Prostate gland (tissue), 2 donors: ENCODE measurements at places on chromosomes 4 and X. TPM values are rescaled to one million over a fixed set of nuclear protein-coding genes. Genes with fewer than 3 reads are reported as not detected.

- DNase-seq = no peak
Measured at GRCh38 chr4:78332976-78333375, 218.6 kb upstream of the ANXA3 start.

DNA sequence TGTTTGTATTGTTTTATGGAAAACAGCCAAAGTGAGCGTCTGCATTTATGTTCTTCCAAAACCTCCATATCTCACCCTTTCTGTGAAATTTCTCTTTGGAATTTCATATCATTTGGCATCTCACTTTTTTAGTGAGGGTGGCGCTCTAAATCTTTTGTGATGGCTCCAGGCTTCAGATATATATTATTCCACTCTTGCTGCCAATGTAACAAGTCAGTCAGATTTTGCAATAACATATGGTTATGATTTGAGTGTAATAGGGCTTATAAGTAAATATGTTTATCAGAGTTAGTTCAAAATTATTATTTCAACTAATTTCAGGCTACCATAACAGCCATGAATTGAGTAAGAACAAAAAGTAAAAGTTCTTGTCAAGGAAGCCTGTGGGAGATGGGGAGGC is 314.7 kb downstream of the PDGFC start:
- no peak for DNase-seq

- no peak for DNase-seq
Measured at GRCh38 chr4:39118034-39118658, 56.1 kb downstream of the KLHL5 start.

DNA sequence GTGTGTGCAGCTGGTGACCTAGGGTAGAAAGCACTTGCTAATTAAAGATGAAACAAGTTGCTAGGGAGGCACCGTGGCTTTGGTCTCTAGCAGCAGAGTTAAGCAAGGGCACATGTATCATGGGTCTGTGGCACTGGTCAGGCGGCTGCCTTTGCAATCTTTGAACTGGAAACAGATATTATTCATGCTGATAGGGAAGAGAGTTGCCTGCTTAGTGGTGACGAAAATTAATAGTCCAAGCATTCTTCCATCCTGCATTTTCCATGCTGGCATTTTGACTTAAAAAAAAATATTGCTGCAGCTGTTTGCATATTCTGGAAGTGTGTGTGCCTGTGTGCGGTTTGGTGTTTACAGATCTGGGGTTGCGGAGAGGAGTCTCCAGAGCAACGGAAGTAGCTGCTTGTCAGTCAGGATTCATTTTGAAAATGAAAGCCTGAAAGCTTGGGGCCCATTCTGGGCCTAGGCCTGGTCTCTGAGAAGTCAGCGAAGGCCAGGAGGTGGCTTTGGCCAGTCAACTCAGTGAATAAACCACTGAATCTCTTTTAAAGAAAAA is 2.3 kb upstream of the SOWAHD start:
- DNase-seq = no peak

DNA sequence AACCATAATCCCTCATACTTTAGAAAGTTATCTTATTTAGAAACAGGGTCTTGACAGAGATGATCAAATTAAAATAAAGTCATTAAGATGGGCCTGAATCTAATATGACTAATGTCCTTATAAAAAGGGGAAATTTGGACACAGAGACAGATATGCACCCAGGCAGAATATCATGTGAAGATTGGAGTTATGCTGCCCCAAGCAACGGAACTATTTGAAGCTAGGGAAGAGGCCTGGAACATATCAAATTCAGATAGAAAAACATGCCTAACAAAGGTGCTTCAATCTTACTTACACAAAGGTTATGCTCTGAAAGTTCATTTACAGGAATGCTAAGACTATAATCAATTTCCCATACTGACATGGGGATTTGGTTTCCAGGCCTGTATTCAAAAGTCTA is 112.7 kb upstream of the NAP1L5 start:
- DNase-seq = no peak

DNA sequence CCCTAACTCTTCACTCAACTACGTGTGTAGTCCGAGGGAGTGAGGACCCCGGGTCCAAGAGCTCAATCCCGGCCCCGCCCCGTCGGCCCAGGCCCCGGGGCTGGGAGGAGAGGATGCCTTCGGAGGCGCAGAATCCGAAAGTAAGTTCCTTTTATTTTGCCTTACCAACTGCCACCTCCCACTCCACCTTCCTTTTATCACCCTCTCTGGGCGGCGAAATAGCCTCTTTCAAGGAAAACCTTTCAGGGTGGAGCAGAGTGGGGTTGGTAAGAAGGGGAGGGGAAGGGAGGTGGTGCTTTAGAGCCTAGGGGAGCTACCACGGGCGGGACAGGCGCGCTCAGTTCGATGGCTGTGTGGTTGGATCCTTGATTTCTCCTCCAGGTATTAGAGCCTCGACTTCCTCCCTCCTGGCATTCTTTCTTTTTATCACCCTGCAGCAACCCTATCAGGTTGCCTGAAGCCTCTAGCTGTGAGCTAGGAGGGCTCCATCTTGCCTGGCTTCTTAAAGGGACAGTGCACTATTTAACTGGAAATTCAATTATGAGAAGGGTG is 191.2 kb downstream of the RRAGB start:
- peak; percentile 4 for DNase-seq

DNA sequence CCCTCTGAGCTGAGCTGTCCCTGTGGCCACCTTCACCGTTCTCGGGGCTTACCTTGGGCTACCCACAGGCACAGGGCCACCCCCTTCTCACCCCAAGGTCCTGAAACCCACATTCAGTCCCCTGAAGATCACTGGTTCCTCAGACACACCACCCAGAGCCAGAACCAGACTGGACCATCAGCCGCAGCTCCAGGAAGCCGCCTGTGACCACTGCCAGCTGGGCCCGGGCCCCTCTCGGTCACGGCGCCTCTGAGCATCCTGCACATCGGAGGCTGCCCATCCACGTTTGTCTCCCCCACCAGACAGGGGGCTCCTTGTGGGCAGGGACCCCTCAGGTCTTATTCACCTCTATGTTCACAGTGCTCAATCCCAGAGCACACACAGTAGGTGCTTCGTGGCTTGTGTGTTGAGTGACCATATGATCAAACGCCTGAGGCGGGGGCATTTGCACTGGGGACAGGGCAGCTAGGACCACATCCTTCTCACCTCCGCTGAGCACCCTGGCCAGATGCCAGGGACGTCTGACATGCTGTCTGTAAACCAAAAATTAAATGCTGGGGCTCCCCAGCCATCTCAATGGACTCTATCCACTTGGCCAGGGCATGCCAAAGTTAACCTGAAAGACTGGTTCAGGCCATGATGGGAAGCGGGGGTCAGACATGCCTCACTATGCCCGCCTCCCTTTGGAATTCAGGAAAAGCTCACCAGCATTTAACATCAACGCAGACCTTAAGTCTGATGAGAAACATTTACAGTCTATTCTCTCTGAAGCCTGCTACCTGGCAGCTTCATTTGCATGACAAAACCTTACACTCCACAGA is 109.4 kb upstream of the AFAP1 start:
- peak; percentile 14 for DNase-seq

- DNase-seq = no peak
Measured at GRCh38 chrX:134653835-134654234, 4.4 kb downstream of the PLAC1 start.

DNA sequence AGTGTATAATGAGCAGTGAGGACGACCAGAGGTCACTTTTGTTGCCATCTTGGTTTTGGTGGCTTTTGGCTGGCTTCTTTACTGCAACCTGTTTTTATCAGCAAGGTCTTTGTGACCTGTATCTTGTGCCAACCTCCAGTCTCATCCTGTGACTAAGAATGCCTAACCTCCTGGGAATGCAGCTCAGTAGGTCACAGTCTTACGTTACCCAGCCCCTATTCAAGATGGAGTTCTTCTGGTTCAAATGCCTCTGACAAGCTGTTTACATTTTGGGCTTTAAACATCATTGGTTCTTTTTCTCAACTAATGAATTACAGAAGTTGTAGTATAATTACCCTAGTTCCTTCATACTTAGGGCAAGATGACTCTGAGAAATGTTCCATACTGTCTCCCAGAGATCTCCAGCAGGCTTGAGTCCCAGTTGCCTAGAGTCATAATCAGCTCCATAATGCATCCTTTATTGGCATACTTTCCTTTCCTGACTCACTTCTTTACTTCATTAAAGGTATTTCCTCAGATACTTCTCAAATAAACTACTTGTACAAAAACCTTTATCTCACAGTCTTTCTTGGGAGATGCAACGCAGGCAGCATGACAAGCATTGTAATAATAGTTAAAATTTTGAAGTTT is 136.5 kb downstream of the KDM6A start:
- DNase-seq = no peak

DNA sequence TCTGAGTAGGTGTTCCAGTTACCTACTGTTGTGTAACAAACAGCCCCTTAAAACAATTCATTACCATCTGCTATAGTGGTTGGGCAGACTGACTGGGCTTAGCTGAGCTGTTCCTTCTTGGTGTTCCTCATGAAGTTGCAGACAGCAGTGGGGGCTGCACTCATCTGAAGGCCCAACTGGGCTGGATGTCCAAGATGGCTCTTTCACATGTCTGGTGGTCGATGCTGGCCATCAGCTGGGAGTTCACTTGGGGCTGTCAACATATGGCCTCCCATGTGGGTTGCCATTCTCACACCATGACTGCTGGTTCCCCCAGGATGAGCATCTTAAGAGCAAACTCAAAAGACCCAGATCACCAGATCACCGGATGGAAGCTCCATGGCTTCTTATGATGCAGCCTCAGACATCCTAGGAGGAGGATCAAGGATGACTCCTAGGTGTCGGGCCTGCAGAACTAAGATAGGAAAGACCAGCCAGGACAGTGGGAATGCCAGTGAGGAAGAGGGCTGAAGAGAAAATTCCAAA is 34.3 kb upstream of the PPP2R2C start:
- DNase-seq = no peak

- DNase-seq = no peak
Measured at GRCh38 chrX:53622431-53622830, 64.1 kb downstream of the HUWE1 start.

- DNase-seq = no peak
Measured at GRCh38 chrX:2902841-2903240, 26.3 kb downstream of the ARSD start.

DNA sequence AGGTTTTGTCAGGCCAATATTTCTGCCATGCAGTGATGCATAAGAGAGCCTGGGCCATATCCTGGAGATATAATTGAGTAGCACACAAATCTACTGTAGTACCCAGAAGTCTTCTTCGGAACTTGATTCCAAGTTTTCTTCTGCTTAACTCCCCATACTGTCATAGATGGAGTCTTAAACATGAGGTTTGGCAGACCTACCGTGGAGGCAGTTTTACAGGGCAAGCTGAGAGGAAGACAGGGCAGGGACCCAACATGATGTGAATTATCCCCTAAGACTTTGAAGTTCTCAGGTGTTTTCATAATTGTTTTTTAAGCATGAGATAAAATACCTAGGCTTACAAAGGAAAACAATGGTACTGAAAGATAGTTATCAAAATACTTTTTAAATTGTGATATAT is 18.2 kb downstream of the NHSL2 start:
- no peak for DNase-seq

- DNase-seq = peak; percentile 6
Measured at GRCh38 chrX:41180194-41180908, 95.1 kb downstream of the USP9X start.

- DNase-seq = no peak
Measured at GRCh38 chr4:126753592-126753991, 879.2 kb upstream of the INTU start.

DNA sequence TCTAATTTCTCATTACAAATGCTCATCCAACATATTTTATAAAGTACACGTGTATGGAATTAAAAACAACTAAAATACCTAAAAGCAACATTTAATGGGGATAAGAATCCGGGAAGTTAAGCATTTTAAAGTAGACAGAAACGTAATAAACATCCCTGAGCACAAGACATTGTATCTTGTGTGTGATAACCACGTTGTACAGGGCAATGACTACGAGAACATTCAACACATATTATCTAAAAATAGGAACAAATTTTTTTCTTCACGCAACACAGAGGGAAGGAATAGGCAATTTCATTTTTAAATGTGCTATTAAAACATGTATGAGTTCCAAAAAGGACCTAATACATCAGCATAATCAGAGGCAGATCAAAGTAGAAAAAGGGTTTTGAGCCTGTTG is 49.5 kb downstream of the AMMECR1 start:
- no peak for DNase-seq

DNA sequence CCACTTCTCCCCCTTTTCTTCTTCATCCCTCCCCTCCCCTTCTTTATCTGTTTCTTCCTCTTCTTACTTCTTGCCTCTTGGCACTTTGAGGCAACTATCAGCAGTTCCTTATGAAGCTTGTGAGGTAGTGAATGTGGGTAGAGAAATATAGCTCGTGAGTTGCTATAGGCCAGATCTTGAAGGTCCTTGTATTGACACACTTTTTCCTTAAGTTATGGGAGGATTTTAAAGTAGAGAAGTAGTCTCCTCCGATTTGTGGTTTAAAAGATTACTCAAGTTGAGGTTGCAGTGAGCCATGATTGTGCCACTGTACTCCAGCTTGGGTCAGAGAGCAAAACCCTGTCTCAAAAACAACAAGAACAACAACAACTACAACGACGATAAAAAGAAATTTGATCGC is 3.4 kb upstream of the RRAGB start:
- no peak for DNase-seq

- no peak for DNase-seq
Measured at GRCh38 chr4:114334884-114335330, 263.7 kb upstream of the UGT8 start.

DNA sequence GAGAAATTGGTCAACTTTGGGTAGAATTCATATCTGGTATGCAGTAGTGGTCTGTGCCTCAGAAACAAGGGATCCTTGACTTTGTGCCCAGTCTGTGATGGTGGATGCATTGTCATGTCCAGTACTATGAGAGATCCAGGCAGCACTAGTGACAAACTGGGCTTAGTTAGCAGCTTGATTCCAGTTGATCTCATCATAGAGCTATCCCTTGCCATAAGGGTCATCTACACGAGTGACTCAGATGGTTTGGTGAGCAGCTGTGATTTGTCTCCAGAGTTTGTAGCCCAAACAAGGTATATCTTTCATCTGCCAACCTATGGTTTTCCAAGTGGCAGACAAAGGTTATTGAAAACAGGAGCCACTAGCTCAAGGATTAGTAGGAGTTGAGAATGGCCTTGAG is 298.8 kb downstream of the GBA3 start:
- no peak for DNase-seq

DNA sequence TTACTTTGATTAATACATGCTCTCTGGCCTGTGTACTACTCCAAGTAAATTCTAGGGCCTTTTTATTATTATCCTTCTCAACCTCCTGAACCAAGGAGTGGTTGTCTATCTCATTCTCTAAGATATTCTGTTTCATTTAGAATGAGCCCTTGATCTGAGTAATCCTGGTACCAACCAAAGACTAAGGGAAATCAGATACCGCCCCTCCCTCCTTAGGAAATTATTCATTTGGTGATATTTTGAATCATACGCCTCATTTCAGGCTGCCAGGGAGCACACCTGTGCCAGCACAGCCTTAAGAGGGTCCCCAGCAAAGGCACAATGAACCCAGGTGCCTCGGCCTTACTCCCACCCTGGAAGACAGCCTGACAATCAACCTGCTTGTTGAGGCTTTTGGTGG is 73.2 kb upstream of the STARD8 start:
- DNase-seq = no peak

Gene SNCA
- 5.6 TPM for total RNA-seq

Gene RPA4
- 1.8 TPM for total RNA-seq

Gene CXCL3
- 4.8 TPM for total RNA-seq

Gene RIPPLY1
- not detected for total RNA-seq

Gene CHRDL1
- total RNA-seq = 49.1 TPM

Gene NSG1
- total RNA-seq = 88.8 TPM

Gene CSAG2
- total RNA-seq = not detected

Gene CLCN4
- total RNA-seq = 15.3 TPM

Gene MUC7
- total RNA-seq = not detected

Gene MAMLD1
- 51.7 TPM for total RNA-seq

Gene NR3C2
- total RNA-seq = 17.4 TPM

Gene ZGRF1
- 2.9 TPM for total RNA-seq

Gene REELD1
- 12.8 TPM for total RNA-seq

Gene SH3BP2
- 24.3 TPM for total RNA-seq

Gene TCEAL7
- 6.2 TPM for total RNA-seq
